ENCODE measurements at places on chromosomes 11 and 22.

DNA sequence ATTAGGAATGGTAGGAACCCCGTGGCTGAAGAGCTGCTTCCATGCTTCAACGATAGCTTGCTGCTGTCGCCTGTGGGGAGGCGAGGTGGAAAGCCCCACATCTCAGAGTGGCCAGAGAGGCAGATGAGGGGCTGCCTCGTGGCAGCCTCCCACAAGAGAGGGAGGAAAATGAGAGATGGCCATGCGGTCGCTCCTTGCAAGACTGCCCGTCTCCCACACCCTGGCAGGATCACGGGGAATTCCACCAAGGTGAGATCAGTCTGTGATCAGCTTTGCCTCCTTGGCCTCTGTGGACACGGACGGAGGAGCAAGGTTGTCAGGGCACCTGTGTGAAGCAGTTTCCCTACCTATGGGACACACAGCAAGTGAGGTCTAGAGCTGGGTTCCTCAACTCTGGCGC is 3.0 kb downstream of the CRYBA4 start:
- DNase-seq, result no peak

DNA sequence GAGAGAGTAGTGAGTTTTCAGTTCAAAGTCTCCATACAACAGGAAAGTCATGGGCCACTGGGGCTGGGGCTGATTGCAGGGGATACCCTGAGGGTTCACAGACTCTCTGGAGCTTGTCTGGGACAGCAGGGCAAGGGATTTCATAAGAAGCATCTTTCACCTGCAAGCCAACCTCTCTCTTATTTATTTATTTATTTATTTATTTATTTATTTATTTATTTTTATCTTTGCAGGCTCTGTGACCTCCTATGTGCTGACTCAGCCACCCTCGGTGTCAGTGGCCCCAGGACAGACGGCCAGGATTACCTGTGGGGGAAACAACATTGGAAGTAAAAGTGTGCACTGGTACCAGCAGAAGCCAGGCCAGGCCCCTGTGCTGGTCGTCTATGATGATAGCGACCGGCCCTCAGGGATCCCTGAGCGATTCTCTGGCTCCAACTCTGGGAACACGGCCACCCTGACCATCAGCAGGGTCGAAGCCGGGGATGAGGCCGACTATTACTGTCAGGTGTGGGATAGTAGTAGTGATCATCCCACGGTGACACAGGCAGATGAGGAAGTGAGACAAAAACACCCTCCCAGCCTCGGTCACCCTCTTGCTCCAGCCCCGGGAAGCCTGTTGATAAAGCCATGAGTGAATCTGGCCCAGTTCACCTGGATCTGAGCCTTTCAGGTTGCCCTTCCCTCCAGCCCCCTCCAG is 68.4 kb downstream of the GGTLC2 start:
- no peak for DNase-seq

DNA sequence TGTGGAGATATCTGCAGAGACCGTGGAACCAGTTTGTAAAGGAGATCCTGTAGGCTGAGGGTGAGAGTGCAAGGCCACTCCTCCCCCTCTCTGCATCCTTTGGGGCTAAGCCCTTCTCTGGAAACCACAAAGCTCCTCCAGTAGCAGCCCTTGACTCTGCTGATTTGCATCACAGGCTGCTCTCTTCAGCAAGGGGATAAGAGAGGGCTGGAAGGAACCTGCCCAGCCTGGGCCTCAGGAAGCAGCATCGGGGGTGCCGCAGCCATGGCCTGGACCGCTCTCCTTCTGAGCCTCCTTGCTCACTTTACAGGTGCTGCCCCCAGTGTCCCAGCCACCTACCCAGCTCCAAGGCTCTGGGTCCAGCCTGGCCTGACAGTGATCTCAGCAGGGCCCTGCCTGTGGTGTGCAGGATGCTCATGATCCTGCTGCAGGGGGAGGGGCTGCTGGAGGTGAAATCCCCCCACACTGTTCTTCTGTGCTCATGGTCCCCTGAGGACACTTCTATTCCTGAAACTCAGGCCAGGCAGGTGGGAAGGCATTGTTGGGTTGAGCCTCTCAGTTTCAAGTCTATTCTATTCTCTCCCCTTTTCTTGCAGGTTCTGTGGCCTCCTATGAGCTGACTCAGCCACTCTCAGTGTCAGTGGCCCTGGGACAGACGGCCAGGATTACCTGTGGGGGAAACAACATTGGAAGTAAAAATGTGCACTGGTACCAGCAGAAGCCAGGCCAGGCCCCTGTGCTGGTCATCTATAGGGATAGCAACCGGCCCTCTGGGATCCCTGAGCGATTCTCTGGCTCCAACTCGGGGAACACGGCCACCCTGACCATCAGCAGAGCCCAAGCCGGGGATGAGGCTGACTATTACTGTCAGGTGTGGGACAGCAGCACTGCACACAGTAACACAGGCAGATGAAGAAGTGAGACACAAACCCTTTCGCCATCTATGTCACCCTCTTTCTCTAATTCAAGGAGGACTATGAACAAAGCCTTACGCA is 68.5 kb upstream of the IGLL5 start:
- DNase-seq, result peak; percentile 80

GRCh38 chr11:39741066-39741465 is 1718.4 kb downstream of the LRRC4C start:
- no peak for DNase-seq

DNA sequence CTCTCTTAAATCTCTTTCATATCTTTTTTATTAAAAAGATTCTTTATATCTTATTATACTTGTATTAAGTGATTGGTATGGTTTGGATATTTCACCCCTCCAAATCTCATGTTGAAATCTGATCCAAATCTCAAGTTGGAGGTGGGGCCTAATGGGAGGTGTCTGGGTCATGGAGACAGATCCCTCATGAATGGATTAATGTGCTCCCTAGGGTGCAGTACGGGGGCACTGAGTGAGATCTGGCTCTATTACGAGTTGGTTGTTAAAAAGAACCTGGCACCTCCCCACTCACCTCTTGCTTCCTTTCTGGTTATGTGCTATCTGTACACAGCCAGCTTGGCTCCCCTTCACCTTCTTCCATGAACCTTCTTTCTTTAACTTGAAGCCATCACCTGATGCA is 149.6 kb downstream of the CWF19L2 start:
- DNase-seq, result no peak

- DNase-seq, result peak; percentile 59
Measured at GRCh38 chr11:67266449-67267187, at the start of gene GRK2. TSS of gene GRK2 (plus strand) at chr11:67266473. CDS start at chr11:67266700, 227 bp downstream.

- no peak for DNase-seq
Measured at GRCh38 chr11:77020734-77021133, 13.5 kb upstream of the B3GNT6 start.

- DNase-seq, result peak; percentile 56
Measured at GRCh38 chr11:62108017-62108750, 15.6 kb upstream of the INCENP start.

GRCh38 chr11:75160880-75161279 is 10.0 kb downstream of the SLCO2B1 start:
- no peak for DNase-seq

GRCh38 chr11:47394050-47394321 is 14.4 kb upstream of the SLC39A13 start:
- no peak for DNase-seq

GRCh38 chr11:64389851-64390250 is 30.9 kb downstream of the RPS6KA4 start:
- DNase-seq, result no peak

Data from activated naive CD4-positive, alpha-beta T cell treated with anti-CD3 and anti-CD28 coated beads, Interleukin-2, amount 10 ng/mL, durations not matched to agents 7 days and 5 days (primary cell).